Articular chondrocyte of knee joint (primary cell): ENCODE measurements at places on chromosomes 2 and 18. TPM values are rescaled to one million over a fixed set of nuclear protein-coding genes. Genes with fewer than 3 reads are reported as not detected.

The TRIM43 gene
- total RNA-seq, result not detected in 2 replicates

The GPR55 gene
- not detected in 2 replicates for total RNA-seq

The CNTNAP5 gene
- not detected in 2 replicates for total RNA-seq

The CD8B2 gene
- 0.13 and 0.43 TPM in 2 replicates for total RNA-seq

The TCF23 gene
- total RNA-seq, result under 0.01 TPM in 2 replicates

The OSR1 gene
- 45.6 and 50.9 TPM in 2 replicates for total RNA-seq

The KYNU gene
- 8.8 and 26.7 TPM in 2 replicates for total RNA-seq

The UGT1A5 gene
- not detected in 2 replicates for total RNA-seq

The CACNB4 gene
- 93.8 and 102 TPM in 2 replicates for total RNA-seq
